ENCODE measurements at places on chromosomes 4 and X.

DNA sequence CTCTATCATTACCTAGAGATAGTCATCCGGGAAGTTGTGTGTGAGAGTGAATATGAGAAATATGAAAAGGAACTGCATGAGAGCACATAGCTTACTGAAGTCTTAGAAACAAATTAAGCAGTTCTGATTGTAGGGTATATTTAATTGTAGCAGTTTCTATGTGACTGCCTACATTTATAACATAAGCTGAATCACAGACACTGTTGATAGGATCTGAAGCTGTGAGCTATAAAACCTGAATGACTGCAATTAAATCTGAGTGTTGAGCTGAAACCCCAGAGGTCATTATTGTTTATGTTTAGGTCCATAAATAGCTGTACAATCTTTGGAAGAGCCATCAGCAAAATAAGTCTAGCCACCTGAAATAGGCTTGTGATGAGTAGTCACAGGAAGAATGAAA lies 210.1 kb upstream of the CXCL13 start:
- no peak for DNase-seq

DNA sequence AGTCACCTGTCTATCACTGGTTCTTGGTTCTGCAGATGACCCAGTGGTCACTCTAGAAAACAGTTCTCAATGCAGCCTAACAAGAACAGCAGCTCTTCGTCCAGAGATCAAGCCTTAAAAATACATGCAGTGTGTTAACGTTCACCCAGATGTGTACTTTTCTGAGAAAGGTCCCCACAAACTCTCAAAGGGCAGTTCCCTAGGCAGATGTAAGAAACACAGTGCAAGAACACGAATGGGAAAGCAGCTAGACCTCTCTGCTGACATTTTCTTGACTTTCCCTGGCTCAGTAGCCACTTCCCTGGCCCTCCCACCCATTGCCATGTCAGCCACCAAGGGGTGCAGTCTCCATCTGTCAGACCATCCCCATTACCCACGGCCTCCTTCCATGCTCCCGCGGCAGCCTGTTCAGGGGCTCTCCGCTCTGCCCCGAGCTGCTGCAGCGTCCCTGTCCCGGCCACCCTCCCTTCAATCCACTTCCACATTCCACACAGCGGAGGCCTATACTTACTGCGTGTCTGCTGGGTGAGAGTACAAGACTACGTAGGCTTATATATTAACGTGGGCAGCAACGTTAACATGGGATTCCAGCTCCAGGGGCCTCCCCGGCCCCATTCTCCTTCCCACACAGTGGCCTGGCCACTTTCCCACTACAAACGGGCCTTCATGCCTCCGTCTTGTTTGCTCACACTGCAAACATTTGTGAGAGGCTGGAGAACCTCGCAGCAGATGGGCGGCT lies 34.3 kb downstream of the IRF2 start:
- no peak for DNase-seq

GRCh38 chr4:21191317-21191716 lies 491.1 kb downstream of the PACRGL start:
- no peak for DNase-seq

DNA sequence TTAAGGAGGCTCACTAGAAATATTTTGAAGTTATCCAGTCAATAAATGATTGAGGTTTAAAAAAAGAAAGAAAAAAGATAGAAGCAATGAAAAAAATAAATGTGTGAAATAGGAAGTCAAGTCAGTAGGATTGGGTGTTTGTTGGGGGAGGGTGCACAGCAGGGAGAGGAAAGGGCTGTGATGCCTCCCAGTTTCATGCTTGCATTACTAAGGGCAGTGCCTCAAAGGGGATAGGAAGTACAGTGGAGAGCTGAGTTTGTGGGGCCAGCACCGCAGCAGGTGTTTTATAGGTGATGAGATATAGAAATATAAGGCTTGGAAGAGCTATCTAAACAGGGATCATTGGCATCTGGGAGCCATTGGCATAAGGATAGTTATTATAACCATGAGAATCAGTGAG lies 919.2 kb downstream of the STIM2 start:
- DNase-seq = no peak

DNA sequence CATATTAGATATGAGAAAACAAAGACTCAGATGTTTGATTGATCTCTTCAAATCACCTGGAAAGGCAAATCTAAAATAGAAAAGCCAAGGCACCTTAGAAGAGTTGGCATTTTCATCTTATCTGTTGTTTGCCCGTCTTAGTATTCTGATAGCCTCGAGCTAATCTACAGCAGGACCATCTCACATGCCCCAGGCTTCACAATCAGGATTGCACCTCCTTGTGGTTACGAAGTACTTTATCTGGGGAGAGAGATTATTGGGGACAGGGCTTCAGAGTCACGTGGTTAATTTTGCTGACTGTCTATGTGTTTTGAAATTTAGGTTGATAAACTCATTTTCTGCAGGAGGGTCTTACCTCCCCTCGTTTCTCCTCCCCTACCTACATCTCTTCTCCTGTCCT lies 313.1 kb upstream of the ANXA10 start:
- no peak for DNase-seq

- DNase-seq = peak; percentile 73
Observed at GRCh38 chr4:3286335-3287175, 6.3 kb upstream of the RGS12 start.

GRCh38 chrX:24851289-24851688 lies 157.6 kb downstream of the POLA1 start:
- no peak for DNase-seq

DNA sequence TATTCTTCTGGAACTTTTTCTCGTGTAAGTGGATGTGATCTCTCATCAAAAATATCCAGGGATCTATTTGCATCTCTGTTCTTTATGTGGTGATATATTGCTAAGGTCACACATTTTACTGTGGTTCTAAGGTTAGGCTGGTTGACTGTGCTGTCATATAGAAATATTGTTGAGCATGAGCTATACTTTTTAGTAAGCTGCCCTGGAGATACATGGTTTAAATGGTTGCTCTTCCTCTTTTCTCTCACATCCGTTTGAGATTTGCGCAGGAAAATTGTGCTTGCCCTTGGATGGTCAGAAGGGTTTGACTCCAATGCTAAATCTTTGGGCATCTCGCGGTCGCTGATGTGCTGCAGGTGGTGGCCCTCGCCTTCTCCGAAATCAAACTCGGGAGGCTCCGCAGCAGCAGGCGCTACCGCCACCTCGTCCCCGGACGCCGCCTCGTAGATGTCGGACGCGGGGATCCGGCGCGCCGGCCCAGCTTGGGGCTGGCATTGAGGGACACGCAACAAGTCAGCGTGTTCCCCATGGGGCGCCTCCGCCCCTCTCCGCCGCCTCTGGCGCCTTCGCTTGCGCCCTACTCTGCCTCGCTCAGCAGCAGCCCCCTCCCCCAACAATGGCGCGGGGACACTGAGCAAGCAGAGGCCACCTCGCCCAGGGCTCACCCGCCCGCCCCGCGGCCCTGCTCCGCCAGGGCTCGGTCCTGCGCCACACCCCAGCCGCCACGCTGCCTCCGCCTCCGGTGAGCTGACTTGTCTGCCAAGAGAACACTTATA lies 154.5 kb downstream of the MSN start:
- DNase-seq = peak; percentile 11

- DNase-seq = no peak
Observed at GRCh38 chrX:9846631-9847030, 60.4 kb downstream of the SHROOM2 start.

DNA sequence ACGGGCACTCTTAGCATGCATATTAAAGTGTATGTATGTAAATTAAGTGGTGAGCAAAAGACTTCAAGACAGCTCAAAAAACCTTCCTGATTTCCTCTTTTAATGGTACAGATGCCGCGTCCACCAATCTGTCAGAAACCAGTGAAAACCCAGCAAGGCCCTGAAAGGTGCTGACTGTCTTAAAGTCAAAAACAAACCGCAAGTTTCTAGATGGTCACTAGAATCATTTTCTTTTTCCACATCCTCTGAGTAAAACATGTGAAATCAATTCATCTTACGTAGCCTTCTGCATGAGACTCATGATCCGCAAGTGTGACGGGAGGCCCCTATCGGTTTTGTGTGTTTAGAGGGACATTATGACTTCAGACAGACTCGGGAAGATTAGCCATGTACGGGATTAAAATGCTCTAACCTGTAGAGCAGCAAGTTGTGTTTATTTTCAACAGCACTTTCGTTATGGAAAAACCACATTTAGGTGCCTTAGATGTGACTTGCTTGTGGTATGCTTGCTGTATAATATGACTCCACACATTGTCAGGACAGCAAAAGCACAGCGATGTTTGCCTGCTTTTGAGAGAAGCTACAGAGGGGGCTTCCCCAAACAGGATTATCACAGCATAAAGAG lies 88.2 kb upstream of the STS start:
- peak; percentile 36 for DNase-seq

DNA sequence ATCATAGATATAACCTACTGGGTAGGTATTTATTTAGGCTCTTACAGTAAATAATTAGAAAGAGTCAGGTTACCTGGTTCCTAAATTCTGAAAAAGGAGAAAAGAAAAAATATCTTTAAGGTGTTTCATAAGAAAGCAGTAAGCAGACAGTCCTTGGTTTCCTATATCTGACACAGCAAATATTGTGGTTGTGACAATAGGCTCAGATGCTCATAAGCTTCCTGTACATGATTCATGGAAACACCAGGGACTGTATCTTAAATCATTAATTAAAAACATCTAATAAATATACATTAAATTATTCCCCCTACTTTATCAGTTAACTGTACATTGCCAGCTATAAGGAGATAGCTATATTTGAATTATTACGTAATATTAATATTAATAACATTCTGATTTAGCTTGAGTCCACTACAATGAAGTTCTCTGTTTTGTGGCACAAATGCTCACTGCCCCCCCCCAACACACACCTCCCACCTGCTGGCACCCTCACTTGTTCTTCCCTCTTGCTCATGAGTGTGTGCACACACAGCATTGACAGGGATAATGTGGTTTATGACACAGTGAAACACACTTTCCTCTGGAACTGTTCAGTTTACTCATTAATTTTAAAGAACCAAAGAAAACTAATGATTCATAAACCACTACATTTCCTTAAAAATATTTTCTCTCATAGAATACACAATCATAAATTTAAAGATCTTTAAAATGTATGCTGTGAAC lies 187.4 kb downstream of the NR3C2 start:
- DNase-seq = no peak

DNA sequence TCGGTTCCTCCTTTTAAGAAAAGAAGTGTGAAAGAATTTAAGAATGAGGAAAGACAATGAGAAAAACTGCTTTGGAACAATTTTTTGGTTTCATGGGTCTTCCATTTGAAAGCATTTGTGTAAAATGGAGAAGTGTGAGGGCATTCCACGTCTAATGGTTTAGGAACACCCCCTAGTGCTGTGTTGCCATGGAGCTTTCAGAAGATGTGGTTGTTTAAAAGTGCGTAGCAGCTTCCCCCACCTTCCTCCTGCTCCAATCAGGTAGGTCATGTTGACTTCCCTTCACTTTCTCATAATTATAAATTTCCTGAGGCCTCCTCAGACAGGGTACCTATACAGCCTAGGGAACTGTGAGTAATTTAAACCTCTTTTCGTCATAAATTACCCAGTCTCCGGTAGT lies 50.0 kb downstream of the UGT2B10 start:
- no peak for DNase-seq

- no peak for DNase-seq
Observed at GRCh38 chr4:146023334-146023967, 84.8 kb upstream of the ZNF827 start.

DNA sequence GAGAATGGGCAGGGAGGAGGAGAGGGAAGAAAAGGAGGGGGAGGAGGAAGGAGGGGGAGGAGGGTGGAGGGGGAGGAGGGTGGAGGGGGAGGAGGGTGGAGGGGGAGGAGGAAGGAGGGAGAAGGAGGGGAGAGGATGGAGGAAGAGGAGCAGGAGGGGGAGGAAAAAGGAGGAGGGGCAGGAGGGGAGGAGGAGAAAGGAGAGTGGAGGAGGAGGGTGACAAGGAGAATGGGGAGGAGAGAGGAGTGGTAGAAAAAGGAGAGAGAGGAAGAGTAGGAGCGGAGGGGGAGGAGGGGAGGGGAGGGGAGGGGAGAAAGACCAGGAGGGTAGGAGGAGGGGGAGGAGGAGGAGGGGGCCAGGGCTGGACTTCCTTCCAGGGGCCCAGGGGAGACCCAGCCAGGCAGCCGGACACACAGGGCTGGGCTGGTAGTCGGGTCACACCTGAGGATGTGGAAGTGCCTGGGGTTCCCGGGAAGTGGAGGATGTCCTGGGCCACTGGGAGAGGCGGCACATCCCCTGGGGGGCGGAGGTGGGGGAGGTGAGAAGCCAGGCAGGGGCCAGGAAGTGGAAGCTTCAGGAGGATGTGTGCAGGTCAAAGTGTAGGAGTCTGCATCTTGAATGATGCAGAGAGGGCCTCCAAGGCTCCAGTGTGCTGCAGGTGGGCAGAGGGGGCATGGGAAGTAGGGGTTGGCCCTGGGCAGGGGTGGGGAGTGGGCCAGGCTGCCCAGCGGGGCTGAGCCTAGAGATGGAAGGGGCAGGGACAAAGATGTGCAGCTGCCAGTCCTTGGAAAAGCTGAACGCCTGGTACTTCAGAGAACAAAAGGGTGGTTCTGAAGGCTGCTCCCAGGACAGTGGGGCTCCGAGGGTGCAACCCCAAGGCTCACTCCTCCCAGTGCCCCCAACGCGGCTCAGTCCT lies 18.8 kb downstream of the IL3RA start:
- DNase-seq = no peak

GRCh38 chr4:187550256-187550950 lies 445.2 kb upstream of the ZFP42 start:
- no peak for DNase-seq

DNA sequence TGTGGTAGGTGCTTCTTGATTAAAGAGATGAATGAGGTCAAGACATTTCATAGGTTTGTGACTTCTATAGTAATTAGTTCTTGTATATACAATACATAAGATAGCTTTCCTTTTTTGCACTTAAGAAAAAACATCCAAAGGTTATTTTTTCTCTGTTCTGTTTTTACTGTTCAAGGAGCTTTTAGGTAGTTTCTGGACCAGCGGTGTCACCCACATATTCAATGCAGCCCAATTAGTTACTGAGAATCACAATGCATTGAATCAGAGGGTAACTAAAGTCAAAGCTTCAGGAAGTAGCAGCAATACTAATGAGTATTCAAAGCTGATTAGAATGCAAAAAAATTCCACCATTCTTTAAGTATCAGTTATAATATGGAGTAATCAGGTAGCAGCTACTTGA lies 211.6 kb downstream of the SH2D1A start:
- no peak for DNase-seq

GRCh38 chrX:138008281-138008680 lies 442.4 kb downstream of the ZIC3 start:
- DNase-seq = no peak

- DNase-seq = no peak
Observed at GRCh38 chrX:150253959-150254620, 109.0 kb upstream of the MAMLD1 start.

DNA sequence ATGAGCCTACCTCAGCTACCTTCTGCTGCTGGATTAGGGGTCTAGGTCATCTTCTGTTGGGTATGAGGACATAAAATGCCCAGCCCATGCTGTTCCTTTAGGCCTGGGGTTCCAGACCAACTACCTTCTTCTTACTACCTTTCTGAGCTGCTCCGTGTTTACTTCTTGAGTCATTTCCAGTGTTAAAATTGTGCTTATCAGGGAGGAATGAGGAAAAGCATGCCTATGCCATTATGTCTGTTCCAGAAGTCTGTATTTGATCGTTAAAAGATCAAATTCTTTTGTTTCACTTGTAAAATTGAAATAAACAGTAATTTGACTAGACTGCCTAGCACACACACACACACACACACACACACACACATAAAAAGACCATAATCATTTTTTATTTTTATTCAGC lies 1912.7 kb upstream of the TENM3 start:
- DNase-seq = no peak

GRCh38 chr4:32169841-32170240 lies 1449.7 kb downstream of the PCDH7 start:
- no peak for DNase-seq

All from GM12892 (cell line).